NCI-H510A (cell line): ENCODE measurements at places on chromosomes 7 and 10.
A peak's percentile ranks its signal among the peaks of the same experiment; 100 is the strongest.

DNA sequence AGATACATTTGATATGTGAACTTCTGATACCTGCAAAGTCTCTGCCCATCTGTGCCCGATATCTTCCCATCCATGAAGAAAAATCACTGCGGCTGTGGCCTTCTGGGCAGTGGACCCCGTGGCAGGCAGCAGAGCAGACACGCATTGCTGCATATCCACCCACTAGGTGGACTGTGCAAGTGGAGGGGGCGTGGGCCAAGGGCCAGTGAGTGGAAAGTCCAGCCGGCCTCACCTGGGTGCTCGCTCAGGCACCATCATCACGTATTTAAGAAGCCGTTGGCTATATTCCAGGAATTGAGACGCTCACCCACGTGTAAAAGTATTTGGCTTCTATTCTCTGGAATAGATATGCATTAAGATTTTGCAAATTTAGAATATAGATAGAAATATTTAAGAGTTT, 30.8 kb upstream of the SLC13A1 start:
- DNase-seq = no peak

GRCh38 chr7:1914743-1915142, 244.7 kb downstream of the ELFN1 start:
- no peak for DNase-seq

DNA sequence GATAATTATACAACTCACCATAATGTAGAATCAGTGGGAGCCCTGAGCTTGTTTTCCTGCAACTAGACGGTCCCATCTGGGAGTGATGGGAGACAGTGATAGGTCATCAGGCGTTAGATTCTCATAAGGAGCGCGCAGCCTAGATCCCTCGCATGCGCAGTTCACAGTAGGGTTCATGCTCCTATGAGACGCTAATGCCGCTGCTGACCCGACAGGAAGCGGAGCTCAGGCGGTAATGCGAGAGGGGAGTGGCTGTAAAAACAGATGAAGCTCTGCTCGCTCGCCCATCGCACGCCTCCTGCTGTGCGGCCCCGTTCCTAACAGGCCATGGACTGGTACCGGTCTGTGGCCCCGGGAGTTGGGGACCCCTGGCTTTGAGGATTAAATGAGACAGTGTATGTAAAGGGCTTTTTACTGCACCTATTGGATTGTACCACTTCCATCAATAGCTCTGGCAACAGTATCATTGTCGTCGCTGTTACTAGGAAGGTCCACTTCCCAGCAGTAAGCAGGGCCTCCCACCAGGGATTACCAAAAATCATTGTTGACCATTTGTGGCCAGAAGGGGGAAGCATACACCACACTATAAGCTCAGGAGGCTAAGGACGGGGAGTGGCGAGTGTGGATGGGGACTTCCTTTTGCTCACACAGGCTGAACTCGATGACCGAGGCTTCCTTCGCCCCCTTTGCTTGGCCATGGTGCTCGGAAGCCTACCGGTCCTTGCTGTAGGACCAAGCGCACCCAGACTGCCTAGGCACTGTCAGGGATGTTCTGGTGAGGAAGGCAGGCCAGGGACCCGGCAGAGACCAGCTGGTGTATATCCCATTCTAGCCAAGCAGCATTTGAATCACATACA, 26.4 kb downstream of the AKR1B1 start:
- DNase-seq = peak; percentile 74

DNA sequence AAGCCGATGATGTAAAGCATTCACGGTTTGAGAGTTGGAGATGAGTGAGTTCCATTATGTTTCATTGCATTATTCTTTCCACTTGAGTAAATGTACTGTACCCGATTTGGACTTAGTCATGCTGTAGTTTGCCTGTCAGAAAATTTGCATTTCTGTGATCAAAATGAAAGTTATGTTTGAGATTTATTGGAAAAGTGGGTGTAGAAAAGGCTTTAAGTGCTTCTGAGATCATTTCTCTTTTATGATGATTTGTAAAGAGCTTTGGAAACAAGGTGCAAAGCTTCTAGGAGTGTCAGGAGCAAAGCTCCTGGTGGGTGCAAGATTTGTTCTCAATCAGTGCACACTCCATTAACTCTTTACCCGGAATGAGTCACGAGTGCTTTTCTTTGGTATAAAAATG, 204.1 kb upstream of the POM121L12 start:
- no peak for DNase-seq

- DNase-seq = no peak
Measured at GRCh38 chr7:7505915-7506314, 29.8 kb downstream of the COL28A1 start.

DNA sequence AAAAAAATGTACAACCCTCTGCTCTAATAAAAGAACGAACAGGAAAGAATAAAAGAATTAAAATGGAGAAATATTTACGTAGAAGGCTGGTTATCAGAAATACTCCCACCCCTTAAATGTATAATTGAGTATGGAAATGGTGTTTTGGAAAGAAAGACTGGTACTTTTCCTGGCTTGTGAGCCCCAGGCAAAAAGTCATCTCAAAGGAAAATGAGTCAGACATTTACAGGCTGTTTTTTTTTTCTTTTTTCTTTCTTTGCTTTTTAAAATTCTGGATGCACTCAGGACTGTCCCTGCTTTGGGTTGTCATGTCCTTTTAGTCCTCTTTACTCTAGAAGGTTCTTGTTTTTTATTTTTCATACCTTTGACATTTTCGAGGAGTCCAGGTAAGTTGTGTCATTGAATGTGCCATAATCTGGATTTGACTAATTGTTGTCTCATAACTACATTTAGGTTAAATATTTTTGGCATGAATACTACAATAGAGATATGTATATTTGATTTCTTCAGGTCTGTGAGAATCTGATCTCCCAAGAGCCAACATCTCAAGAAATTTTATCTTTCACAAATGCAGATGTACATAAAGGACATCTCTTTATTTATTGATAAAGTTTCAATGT, 313.0 kb upstream of the GLI3 start:
- DNase-seq = no peak

DNA sequence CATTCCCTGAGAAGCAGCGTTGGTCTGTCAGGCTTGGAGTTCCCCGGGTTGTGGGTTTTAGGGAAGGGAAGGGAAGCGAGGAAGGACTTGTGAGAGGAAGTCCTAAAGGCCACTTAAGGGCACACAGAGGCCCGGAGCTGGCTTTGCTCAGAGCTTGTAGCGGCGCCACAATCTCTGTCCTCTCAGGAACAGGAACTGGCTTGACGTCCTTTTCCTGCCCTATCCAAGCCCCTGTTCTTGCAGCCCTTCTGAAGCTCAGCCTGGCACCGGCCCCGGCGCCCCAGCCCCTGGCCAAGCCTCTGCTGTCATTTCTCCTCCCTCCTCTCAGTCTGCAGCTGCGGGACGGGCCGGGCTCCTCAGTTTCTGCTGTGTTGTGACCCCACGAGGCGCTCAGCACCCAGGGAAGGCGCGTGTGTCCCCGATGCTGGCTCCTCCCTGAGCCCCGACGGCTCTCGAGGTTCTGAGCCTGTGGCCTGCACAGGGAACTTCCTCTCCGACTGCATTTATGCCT, at the start of gene GIMAP8:
TSS of gene GIMAP8 (plus strand) at position 140 of the 511 bp plus-strand sequence. CDS start 16,069 bp downstream, outside the sequence.
- no peak for DNase-seq

- DNase-seq = no peak
Measured at GRCh38 chr7:43666938-43667337, 62.4 kb downstream of the COA1 start.

GRCh38 chr10:4677296-4678021, 148.5 kb upstream of the AKR1E2 start:
- no peak for DNase-seq

GRCh38 chr7:112749775-112750174, 40.4 kb downstream of the TMEM168 start:
- no peak for DNase-seq

GRCh38 chr10:92567952-92568600, 5.8 kb downstream of the IDE start:
- no peak for DNase-seq

GRCh38 chr10:124084708-124085107, 8.7 kb downstream of the CHST15 start:
- DNase-seq = no peak

- DNase-seq = no peak
Measured at GRCh38 chr7:75624134-75624832, 114.5 kb downstream of the HIP1 start.

GRCh38 chr7:43081603-43082002, 30.8 kb upstream of the HECW1 start:
- no peak for DNase-seq

- no peak for DNase-seq
Measured at GRCh38 chr7:123727071-123727837, 21.5 kb downstream of the WASL start.

- no peak for DNase-seq
Measured at GRCh38 chr7:117774943-117775342, 98.3 kb downstream of the CTTNBP2 start.

DNA sequence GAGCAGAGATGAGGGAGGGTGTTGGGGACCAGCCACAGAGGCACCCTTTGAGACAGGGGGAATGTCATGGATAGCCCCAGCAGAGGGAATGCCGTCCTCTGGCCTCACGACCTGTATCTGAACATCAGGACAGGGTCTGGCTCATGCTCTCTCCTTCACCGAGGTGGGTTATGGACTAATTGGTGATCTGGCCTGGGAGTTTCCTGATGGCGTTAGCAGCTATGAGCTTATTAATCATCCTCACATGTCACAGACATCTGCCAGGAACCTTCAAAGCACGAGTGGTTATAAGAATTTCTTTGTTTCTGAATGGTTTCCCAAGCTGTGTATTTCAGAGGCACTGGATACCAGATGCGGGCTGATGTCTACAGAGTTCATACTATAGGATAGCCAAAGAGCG, 6.9 kb downstream of the CPA4 start:
- no peak for DNase-seq

- DNase-seq = no peak
Measured at GRCh38 chr7:134422008-134422407, 36.9 kb downstream of the AKR1B1 start.

- peak; percentile 22 for DNase-seq
Measured at GRCh38 chr7:149495785-149496641, 1.6 kb downstream of the ZNF746 start.

GRCh38 chr7:145169908-145170307, 334.1 kb upstream of the TPK1 start:
- no peak for DNase-seq

DNA sequence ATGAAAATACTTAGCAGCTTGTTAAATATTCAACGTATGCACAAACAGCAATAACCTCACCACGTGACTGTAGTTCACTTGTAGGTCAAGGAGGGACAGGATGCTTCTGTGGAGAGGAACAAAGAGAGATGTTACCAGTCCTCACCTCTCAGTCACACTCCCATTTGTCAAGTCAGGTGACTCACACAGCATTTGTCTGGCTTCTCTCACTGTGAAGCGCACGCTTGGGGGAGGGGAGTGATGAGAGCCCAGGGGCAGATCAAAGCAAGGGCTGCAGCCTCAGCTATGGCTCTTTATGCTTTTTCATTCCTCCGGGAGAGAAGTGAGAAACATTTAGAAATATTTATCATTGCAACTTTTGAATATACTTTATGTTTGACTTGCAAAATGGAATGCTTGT, 2.9 kb upstream of the RBM20 start:
- DNase-seq = peak; percentile 97

DNA sequence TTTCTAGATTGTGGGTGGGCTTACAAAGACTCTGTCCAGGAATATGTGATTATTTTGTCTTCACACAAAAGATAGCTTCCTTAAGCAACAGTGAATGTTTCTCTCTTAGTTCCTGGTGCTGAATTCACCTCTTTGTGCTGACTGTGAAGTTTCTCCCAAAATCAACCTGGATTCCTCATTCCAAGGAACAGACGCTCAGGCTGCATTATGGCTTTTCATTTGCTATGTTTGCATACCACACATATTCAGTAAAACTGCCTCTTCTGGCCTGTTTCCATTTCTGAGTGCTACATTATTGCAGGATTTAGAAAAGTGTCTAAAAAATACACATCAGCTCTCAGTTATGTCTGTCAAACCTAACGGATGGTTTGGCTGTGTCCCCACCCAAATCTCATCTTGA, 21.5 kb downstream of the MACROH2A2 start:
- no peak for DNase-seq

- DNase-seq = no peak
Measured at GRCh38 chr7:124674451-124674850, 91.1 kb downstream of the GPR37 start.

GRCh38 chr7:91233212-91233611, 31.0 kb upstream of the FZD1 start:
- no peak for DNase-seq

DNA sequence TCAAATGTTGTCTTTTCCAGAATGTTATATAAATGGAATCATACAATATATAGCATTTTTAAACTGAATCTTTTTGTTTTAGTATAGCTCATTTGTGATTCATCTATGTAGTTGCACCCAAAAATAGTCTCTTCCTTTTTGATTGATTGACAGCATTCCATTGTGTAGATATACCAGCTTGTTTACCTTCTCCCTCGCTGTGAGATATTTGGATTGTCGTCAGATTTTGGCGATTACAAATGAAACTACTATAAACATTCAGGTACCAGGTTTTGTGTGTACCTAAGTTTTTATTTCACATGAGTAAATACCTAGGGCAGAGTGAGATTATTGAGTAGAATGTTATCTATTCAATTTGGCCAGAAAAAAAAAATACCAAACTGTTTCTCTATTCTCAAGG, 584.7 kb upstream of the SORCS1 start:
- DNase-seq = no peak

DNA sequence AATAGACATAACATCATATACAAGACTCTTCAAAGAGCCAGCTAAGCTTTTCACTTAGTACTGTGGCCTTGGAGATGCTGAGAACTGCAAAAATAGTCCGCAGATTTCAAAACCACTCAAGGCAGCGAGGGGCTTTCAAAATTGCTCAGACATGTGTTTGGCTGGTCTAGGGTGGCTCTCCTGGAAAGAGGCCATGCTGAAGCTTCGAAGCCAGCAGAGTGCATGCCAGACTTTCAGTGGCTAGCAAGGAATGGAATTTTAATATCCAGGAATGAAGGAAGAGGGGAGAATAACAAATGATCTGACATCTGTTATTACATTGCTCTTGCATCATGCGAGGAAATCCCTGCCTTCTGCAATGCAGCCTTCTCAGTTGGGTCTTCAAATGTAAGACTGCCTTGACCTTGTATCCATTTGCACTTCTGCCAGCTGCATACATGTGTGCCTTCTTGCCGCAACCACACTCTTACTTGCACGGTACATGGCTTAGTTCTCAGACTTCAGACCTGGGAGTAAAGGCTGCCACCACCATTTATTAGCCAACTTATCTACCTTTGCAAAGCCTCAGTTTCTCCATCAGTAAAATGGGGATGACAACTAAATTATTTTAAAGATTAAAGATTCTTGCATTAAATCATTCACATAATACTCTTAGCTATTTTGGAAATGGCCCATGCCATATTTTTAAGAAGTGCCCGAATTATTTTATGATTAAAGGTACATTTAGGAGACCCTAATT, 55.9 kb downstream of the ITIH5 start:
- no peak for DNase-seq

- DNase-seq = no peak
Measured at GRCh38 chr7:15681631-15682030, 4.9 kb downstream of the MEOX2 start.
